ENCODE measurements at places on chromosomes 3 and 15.

- no peak for DNase-seq
Observed at GRCh38 chr3:149487598-149488197, 13.2 kb downstream of the TM4SF4 start.

DNA sequence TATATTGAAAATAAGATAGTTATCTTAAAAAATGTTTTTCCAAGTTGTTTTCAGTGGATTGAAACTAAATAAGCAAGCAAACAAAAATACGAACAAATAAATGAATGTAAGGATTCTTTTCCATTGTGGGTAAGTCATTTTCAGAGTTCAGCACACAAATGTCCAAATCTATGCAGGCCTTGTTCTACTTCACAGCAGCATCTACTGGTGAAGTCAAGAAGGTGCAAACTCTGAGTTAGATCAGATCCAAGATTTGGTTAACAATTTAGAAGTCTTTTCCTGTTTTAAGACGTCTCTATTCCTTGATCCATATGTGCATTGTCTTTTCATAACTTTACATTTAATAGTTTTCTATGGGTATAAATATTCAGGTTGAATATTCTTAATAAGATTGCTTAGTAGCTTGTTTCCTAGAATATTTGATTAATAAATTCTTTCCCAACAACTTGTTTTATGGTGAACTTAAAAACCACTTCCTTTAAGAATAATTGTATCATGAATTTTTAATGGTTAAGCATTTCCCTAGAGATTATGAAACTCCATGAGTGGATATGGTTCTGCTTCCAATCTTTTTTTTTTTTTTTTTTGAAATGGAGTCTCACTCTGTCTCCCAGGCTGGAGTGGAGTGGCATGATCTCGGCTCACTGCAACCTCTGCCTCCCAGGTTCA lies 10.5 kb downstream of the PTX3 start:
- no peak for DNase-seq

DNA sequence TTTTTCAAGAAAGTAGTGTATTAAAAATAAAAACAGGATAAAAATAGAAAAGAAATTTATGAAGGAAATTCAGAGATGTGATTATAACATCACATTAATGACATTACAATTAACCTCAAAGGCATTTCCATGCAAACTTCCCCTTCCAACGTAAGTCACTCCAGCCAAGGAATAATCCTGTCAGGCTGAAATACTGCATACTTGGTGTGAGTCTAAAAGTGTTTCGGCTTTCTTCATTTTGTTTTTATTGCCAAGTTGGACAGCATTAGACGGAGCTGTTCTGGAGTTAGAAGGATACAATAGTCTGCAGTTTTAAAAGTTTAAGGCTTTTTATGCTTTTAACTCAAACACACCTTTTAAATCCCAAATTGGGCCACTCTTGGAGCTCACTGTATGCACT lies 435.0 kb downstream of the MECOM start:
- no peak for DNase-seq

GRCh38 chr3:166211451-166211850 lies 374.2 kb upstream of the BCHE start:
- no peak for DNase-seq

- DNase-seq: peak; percentile 96
Observed at GRCh38 chr3:47802734-47803479, at the start of gene DHX30. Gene DHX30 (plus strand): TSS chr3:47803138. CDS start chr3:47810684, 7,546 bp downstream.

- DNase-seq: no peak
Observed at GRCh38 chr3:105798381-105798934, 70.4 kb downstream of the CBLB start.

GRCh38 chr15:79431636-79432344 lies at the start of gene MINAR1:
Gene MINAR1 (plus strand): TSS chr15:79432336. CDS start chr15:79456148, 23,812 bp downstream.
- no peak for DNase-seq

- DNase-seq: no peak
Observed at GRCh38 chr3:128007033-128007424, 45.2 kb upstream of the SEC61A1 start.

GRCh38 chr3:71979175-71979574 lies 194.2 kb upstream of the PROK2 start:
- DNase-seq: no peak

DNA sequence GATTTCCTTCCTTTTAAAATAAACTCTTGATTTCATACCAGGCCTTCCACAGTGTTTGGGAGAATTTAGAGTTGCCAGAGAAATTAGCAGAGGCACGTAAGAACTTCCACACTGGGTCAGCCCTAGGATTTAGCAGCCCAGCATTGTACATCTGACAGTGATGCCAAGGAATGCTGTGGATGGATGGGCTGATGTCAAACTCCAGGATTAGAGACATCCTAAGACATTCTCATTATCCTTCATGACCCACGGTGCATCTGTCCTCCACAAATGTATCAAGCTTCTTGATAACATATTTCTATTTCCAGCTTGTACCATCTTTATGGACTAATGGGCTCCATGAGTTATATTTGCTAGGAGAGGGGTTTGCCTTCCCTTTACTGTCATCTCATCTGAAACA lies 8.0 kb upstream of the TPM1 start:
- no peak for DNase-seq

GRCh38 chr3:56536735-56537134 lies 20.2 kb upstream of the CCDC66 start:
- DNase-seq: no peak

- DNase-seq: no peak
Observed at GRCh38 chr3:5899014-5899761, 711.7 kb downstream of the EDEM1 start.

DNA sequence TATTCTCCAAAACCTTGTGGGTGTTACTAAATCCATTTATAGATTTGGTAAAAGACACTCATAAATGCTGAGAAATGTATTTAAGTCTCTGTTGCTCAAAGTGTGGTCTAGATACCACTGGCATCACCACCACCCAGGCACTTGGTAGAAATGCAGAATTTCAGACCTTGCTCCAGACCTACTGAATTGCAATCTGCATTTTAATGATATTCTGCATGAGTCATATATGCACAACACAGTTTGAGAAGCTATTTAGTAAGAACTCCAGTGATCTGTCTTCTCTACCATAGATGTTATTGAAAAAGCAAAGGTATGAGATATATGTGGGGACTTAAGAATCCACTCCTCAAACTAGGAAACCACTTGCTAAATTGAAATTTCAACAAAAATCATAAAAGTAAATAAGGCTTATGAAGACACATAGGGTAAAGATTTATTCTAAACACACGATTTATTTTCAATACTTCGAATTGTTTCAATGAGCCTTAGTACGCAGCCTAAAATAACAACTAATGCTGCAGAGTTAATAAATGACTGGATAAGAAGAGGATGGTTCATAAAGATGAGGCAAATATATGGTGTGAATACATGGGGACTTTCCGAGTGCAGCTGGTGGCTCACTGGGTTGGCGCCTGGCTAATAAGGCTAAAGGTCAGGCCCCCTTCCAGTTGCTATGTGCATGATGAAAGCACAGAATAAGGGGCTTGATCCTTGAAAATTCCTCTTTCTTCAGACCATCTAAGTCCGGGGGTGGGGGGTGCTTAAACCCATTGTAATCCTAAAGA lies 813.3 kb downstream of the NR2F2 start:
- DNase-seq: no peak

DNA sequence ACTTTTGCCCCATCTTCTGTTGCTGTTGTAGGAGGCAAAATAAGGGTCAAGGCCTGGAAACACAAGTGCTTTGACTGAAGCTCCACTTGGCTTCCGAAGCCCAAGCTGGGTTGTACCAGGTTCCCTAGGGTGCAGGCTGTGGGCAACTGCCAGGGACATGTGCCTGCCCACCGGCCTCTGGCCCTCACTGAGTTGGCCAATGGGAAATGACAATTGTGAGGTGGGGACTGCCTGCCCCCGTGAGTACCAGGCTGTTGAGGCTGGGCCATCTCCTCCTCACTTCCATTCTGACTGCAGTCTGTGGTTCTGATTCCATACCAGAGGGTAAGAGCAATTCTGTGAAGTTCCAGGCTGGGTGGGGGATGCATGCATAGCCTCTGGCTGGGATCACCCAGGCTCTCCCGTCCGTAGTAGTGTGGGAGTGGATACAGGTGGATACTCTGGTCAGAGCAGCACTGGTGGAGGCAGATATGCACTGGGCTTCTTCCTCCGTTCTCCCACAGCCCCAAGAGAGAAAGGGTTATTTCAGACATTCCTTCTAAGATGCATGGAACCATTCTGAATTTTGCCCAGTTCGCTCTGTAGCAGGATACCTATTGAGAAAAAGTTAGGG lies at the start of gene ADIPOQ:
Gene ADIPOQ, plus strand, starts transcription at position 285 of the 613 bp plus-strand sequence. CDS start 10,349 bp downstream, outside the sequence.
- DNase-seq: no peak

DNA sequence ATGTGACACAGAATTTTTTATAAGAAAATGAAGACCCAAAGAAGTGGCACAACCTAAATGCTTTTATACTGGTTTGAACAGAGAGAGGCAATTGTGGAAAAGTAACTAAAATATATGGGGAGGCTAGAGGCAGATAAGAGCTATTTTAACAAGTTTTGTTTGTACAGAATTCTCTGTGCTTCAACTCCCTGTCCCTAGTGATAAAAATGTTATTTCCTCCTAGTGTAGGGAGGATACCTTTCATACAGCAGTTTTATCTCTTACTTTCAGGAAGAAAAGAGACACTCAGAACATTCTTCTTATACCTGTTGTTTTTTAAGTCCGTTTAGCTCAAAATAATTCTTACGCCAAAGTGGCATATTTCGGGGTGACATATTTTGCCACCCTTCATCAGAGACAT lies 21.2 kb upstream of the ZNF639 start:
- DNase-seq: no peak

DNA sequence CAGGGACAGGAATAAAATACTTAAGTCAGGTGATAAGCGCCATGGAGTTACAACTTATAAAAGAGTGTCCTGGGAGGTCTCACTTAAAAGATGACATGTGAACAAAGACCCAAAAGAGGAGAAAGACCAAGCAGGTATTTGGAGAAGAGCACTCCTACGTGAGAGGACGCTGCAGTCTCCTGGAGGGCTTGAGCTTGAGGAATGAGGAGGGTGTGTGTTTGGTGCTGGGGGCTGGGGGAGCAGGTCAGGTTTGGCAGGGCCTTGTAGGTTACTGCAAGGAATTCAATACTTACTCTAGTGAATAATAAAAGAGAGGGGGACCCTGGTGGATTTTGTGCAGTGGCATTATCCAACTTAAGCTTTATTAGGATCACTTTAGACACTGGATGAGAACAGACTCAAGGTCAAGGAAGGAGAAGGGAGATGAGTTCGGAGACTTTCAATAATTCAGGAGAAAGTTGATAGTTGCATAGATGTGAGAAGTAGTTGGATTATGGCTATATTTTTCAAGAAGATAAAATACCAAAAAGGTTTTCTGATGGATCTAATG lies 32.4 kb downstream of the TNIK start:
- DNase-seq: no peak

- no peak for DNase-seq
Observed at GRCh38 chr3:185693985-185694653, 108.0 kb downstream of the SENP2 start.

GRCh38 chr3:111652492-111653180 lies 57.5 kb upstream of the ZBED2 start:
- no peak for DNase-seq

DNA sequence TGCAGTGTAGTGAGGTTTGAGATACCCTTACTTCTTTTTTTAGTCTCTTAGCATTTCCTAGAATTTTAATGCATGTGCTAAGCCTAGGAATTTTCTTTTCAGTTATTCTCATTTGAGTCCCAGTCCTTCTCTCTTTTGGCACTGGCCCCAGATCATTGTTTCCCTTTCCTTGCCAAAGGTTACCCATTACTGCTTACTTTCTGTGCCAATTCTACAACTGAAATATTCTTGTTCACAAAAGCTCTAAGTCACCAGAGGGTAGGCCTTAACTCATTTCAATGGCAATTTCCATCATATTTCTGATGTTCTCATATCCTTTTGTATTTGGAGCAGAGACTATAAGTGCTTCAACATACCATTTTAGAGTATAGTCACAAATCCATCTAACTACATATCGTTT lies 199.6 kb upstream of the CBLB start:
- DNase-seq: no peak

DNA sequence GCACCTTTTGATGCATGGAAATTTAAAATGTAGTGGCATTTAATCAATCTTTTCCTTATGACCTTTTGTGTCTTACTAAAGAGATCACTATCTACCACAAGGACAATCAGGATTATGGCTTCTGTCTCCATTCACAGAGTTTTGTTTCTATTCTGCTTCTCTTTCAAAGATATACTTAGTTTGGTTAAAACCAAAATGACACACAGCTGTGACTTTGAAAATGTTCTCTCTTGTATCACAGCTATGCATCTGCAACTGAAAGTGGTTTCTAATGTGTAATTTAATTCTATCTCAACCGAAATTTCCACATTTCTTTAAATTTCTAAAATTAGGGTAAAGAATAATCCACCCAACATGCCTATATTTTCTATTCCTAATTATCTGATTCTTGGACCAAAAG lies 27.7 kb downstream of the HLTF start:
- no peak for DNase-seq

- peak; percentile 63 for DNase-seq
Observed at GRCh38 chr15:98983334-98983733, 24.3 kb downstream of the PGPEP1L start.

- DNase-seq: no peak
Observed at GRCh38 chr3:50194903-50195500, 3.6 kb downstream of the GNAT1 start.

GRCh38 chr3:47870702-47871260 lies 67.8 kb downstream of the DHX30 start:
- DNase-seq: peak; percentile 81

- no peak for DNase-seq
Observed at GRCh38 chr3:166282931-166283330, 445.7 kb upstream of the BCHE start.

- no peak for DNase-seq
Observed at GRCh38 chr15:33623010-33623409, 312.2 kb downstream of the RYR3 start.

GRCh38 chr3:48518638-48519276 lies 14.8 kb upstream of the SHISA5 start:
- DNase-seq: no peak

DNA sequence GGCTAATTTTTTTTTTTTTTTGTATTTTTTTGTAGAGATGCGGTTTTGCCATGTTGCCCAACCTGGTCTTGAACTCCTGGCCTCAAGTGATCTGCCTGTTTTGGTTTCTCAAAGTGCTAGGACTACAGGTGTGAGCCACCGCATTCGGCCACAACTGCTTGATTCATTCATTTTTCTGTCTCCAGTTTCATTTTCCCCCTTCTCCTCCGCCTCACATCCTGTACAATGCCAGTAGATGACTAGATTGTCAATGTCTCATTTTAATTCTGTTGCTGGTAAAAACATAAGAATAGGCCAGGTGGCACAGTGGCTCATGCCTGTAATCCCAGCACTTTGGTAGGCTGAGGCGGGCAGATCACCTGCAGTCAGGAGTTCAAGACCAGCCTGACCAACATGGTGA lies 12.0 kb upstream of the ZNF592 start:
- DNase-seq: peak; percentile 28

GRCh38 chr15:66802025-66803001 lies 100.3 kb downstream of the SMAD6 start:
- no peak for DNase-seq

DNA sequence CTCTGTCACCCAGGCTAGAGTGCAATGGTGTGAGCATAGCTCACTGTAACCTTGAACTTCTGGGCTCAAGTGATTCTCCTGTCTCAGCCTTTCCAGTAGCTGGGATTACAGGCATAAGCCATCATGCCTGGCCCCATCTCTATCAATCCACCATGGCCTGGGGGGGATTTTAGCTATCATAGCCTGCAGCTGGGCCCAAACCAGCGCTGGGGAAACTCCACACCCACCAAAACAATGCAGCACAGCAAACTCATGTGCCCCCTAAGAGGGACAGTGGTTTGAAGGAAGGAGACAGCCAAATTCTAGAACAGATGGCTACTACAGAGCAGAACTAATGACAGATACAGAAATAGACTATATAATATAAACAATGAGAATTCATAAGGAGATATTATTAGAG lies 13.8 kb upstream of the NSMCE3 start:
- DNase-seq: no peak

- no peak for DNase-seq
Observed at GRCh38 chr15:84929795-84930603, 45.5 kb downstream of the SLC28A1 start.

All from lower leg skin (tissue), 4 donors.